Activated CD8-positive, alpha-beta memory T cell treated with anti-CD3 and anti-CD28 coated beads, Interleukin-2, amount 50 U/mL, for 4 hours (primary cell): ENCODE measurements at places on chromosomes 4 and X.

DNA sequence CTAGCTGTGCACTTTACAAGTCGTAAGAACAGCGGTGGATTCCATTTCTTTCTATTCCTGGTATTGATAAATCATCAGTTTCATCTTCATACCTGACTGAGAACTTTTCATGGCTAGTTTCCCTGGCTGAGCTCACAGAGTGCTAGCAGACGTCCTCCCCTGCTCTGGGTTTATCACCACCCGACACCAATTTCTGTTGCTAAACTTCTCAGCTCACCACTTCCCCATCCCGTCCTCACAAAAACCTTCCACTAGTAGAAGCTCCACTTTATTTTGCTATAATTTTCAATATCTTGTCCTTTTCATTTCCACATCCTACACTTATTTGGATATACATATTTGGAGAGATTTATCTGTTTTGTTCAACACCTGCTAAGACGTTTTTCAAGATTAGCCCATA lies 869.4 kb upstream of the FRG1 start:
- no peak for DNase-seq

- no peak for DNase-seq
Observed at GRCh38 chr4:71882113-71882841, 98.4 kb upstream of the GC start.

GRCh38 chr4:182932651-182933050 lies 15.5 kb upstream of the DCTD start:
- no peak for DNase-seq

DNA sequence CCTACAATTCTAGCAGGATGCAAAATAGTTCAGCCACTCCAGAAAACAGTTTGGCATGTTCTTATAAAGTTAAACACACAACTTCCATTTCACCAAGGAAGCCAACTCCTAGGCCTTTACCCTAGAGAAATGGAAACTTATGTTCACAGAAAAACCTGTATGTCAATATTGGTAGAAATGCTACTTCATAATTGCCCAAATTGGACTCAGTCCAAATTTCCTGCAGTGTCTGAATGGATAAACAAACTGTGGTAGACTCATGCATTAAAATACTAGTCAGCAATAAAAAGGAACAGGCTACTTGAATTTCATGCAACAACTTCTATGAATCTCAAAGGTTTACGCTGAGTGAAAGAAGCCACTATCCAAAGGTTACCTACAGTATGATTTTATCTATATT lies 1738.8 kb upstream of the IGFBP7 start:
- DNase-seq, result no peak

DNA sequence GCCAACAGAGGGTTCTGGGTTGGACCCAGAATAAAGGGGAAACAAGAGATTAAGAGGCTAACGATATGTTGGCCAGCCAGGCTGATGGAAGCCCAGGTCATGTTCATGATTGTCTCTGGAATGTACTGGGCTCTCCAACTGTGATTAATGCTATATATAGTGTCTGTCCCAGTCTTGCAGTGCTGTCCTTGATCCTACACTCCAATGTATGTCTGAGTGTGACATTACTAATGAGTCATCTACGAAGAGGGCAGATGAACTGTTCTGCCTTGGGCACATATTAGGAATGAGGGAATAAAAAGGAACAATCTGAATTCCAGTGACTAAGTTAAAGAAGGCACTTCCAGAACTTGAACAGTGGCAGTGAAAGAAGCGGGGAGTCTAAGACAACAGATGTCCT lies 142.1 kb downstream of the PDGFRA start:
- no peak for DNase-seq

DNA sequence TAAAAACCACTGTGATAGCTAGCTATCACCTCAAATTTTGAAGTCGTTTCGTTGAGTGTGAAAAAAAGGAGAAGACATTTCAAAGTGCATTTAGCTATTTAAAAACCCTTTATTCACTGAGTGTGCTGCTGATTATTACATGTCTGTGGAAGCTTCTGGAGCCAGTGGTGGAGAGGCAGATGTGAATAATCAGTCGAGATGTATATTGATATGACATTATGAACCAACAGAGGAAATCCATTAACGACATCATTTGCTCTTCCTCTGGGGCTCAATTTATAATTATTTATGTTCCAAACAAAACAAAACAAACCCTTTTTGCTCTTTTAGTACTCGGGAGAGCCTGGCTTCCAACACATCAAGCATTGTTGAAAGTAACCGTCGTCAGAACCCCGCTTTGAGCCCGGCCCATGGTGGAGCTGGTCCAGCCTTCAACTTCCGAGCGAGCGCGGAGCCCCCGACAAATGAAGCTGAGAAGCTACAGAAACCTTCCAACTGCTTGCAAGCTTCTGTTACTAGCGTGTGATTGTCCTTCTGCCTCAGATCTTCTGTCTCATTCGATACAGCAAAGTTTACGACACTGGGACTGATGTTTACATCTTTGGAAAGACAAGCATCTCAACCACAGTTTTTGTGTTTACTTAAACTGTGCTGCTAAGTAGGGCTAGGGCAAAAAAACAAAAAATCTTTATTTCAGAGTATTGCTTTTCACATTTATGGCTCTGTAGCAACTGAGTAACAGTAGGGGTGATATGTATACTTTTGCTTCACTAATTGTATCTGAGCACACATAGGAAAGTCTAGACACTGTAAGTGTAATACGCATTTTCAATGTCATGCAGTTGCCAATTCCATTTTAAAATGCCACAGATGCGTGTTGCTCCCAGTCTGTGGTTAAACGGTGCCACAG lies 111.9 kb downstream of the STOX2 start:
- DNase-seq, result no peak

- no peak for DNase-seq
Observed at GRCh38 chrX:13226214-13226613, 93.6 kb downstream of the ATXN3L start.

GRCh38 chr4:156958276-156959074 lies 13.1 kb downstream of the PDGFC start:
- no peak for DNase-seq

DNA sequence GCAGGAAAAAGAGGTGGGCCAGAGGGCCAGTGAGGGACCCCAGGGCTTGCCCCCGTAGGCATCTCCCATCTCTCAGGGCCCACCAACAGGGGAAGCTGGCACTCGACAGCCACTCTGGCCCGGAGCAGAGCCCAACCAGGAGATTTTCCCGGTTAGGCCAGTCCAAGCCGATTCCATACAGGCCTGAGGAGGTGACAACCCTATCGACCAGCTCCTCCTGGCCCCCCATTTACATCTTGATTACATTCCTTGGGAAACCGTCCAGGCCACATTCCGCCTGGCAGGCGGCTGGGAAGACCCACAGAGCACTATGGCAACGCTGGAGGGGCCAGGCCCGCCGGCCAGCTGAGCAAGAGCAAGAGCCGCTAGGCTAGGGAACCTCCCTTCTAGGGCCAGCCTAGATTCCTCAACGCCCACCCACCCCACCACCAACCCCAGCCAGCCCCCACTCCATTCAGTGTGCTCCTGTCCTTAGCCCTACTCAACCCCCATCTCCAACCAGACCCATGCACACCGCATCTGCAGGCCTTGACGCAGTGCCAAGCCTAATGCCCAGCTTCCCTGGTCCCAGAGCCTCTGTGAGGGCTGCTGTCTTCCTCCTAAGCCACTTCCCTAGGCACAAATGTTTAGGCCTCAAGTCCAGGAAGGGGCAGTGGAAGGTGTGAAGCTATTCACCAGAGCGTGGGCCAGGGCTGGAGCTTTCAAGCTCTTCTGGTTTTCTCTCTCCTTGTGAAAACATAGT lies 161.2 kb downstream of the EFNB1 start:
- no peak for DNase-seq

- no peak for DNase-seq
Observed at GRCh38 chr4:882646-883045, 49.5 kb downstream of the GAK start.

DNA sequence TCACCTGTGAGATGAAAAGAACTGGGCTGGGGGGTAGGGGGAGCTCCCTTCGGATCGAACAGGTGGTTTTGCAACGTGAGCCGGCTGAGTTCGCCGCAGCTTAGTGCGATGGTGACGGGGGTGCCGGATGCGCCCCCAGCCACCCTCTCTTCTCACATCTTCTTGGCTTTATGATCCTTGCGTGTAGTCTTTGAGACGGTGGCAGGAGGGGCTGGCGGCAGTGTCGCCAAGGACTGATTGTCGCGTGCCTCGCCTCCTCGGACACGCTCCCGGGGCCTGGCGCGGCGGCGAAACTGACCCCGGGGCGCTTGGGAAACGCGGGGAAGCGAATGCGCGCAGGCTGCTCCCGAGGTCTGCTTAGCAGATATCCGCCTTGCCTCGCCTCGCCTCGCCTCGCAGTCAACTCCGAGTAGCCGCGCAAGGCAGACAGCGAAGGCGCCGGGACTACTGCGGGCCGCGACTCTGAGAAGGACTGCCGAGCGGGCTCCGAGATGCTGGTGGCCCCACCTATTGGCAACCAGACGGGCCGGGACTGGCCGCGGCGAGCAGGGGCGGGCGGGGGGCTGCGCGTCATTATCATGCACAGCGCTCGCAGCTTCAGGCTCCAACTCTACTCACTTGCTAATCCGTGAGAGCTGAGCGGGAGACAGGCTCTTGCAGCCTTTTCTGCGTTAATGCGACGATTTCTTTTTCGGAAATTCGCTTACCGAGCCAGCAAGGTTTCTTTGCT lies 1.5 kb downstream of the GRID2 start:
- no peak for DNase-seq

DNA sequence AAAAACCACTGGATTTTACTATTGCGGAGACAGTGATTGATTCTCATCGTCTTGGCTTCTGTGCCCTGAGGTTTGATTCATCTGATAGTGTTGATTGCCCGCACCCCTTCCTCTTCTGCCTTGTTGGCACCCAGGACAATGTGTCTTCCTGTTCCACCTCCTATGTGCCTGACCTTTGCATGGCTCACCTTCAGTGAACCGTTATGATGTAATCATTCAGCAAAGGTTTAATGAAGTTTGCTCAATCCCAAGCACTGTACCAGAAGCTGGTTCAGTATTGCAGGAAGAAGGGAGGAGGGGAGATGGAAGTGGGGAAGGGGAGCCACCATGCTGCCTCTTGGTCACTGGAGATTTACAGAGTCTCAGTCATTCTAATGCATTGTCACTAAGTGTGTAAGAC lies 36.3 kb downstream of the PDGFRA start:
- no peak for DNase-seq

DNA sequence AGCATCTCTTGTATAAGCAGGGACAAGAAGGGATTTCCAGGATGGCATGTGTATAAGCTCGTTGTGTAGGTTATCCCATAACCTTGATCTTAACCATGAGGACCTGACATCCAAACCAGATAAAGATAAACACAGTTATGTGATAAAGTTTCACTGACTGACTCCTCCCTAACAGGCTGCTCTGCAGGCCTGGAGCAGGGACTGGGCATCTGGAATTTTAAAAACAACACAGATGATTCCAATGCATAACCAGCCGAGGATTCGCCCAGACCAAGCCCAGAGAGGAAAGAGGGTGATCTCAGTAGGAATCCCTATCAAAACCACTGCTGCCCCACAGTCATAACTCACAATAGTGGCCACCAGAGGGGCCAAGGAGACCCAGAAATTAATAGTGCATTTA lies 22.7 kb downstream of the KLF3 start:
- no peak for DNase-seq

- DNase-seq, result no peak
Observed at GRCh38 chrX:116462822-116463221, at the start of gene CT83. Gene CT83, minus strand, starts transcription at chrX:116462976. Its CDS starts 120 bp downstream, at chrX:116462856.

- DNase-seq, result no peak
Observed at GRCh38 chrX:139834879-139835278, 98.0 kb downstream of the ATP11C start.

- no peak for DNase-seq
Observed at GRCh38 chr4:185283723-185284122, 74.3 kb downstream of the SNX25 start.

DNA sequence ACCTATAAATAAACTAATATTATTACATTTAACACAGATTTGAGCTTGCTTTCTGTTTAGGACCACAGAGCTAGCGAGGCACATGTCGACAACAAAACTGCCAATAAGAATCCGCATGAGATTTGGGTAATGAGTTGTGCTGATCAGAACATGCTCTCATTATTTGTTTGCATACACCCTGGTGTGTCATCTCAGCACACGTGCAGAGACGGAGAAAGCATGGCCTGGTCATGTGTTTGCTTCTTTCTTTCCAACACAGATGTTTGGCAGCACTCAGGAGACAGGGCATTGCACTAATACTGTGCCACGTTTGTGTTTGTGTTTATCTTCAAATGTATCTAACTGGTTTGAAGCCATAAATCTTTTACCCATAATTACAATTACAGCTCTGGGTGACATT lies 364.8 kb downstream of the ARAP2 start:
- DNase-seq, result no peak

GRCh38 chr4:169253113-169253671 lies 17.6 kb downstream of the SH3RF1 start:
- DNase-seq, result no peak

GRCh38 chrX:2547736-2548135 lies 47.0 kb upstream of the DHRSX start:
- DNase-seq, result no peak

GRCh38 chrX:125769628-125770027 lies 396.5 kb downstream of the DCAF12L2 start:
- DNase-seq, result no peak

DNA sequence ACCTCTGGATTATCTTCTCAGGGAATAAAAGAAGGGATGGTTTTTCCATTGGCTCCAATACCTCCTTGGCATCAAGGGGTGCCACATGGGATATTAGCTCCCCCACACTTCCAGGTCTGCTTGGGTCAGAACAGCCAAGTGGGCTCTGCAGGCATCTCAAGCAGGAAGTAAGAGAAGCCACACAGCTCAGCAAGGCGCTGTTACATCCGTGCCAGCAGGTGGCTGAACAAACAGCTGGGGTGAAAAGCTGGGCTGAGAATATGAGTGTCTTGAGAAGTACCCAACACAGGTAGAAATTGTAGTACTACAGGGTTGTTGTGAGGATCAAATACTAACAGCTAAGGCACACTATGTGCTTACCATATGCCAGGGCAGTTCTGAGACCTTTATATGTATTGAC lies 76.7 kb upstream of the TMEM150C start:
- no peak for DNase-seq

- no peak for DNase-seq
Observed at GRCh38 chr4:126742048-126742447, 890.7 kb upstream of the INTU start.

GRCh38 chr4:189802884-189803283 lies 137.8 kb upstream of the FRG1 start:
- no peak for DNase-seq

- DNase-seq, result no peak
Observed at GRCh38 chr4:32909736-32910135, 2189.6 kb downstream of the PCDH7 start.

DNA sequence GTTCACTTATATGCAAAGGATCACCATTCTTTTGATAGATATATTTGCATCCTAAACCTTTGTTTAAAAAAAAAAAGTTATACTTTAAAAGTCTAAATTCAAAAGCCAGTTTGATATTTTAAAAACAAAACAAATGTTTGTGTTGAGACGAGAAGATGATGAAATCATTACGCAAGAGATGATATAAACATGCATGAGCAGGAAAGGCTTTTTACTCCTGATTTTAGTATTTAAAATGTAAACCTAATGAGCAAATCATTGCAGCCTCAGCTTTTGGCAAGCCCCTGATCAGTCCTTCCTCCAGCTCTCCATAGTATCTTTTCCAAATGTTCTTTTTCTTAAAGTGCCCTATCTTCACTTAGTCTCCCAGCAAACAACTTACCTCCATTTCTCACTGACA lies 115.6 kb downstream of the ARAP2 start:
- no peak for DNase-seq

GRCh38 chr4:123606946-123607542 lies 210.4 kb downstream of the SPRY1 start:
- DNase-seq, result no peak

- no peak for DNase-seq
Observed at GRCh38 chr4:101973361-101973760, 182.8 kb downstream of the BANK1 start.
